A375 (cell line): ENCODE measurements at places on chromosomes 13 and 19. TPM values are rescaled to one million over a fixed set of nuclear protein-coding genes. Genes with fewer than 3 reads are reported as not detected.

The KIR2DL4 gene
- total RNA-seq = not detected in 2 replicates

The ZNF813 gene
- 1.6 and 1.8 TPM in 2 replicates for total RNA-seq

The SUGP2 gene
- total RNA-seq = 46.0 and 47.3 TPM in 2 replicates

The CACNG6 gene
- 5.5 and 8.7 TPM in 2 replicates for total RNA-seq

The ATP4B gene
- not detected in 2 replicates for total RNA-seq

The ELOF1 gene
- total RNA-seq = 96.8 and 100 TPM in 2 replicates

The SGCG gene
- total RNA-seq = 0.79 and 2.2 TPM in 2 replicates

The GRIK5 gene
- 0.16 and 0.23 TPM in 2 replicates for total RNA-seq

The USF2 gene
- 160 and 166 TPM in 2 replicates for total RNA-seq

The LILRB2 gene
- total RNA-seq = not detected in 2 replicates

The VSIG10L gene
- total RNA-seq = 1.1 and 1.4 TPM in 2 replicates

The GPR18 gene
- not detected in 2 replicates for total RNA-seq

The EBI3 gene
- 1.8 and 4.5 TPM in 2 replicates for total RNA-seq

The TSHZ3 gene
- total RNA-seq = 0.29 and 0.30 TPM in 2 replicates

The STXBP2 gene
- total RNA-seq = 0.05 TPM in 1 of 2 replicates, not detected in the other

The LHFPL6 gene
- total RNA-seq = 5.2 and 8.0 TPM in 2 replicates

The C19orf18 gene
- total RNA-seq = not detected in 2 replicates

The ERICH6B gene
- not detected in 2 replicates for total RNA-seq

The PTPRS gene
- 106 and 118 TPM in 2 replicates for total RNA-seq

The CASP14 gene
- not detected in 2 replicates for total RNA-seq

The ZNF135 gene
- 0.34 and 0.56 TPM in 2 replicates for total RNA-seq

The CGB5 gene
- total RNA-seq = not detected in 2 replicates

The SHISA7 gene
- total RNA-seq = 0.03 TPM in 1 of 2 replicates, not detected in the other

The CEACAM5 gene
- total RNA-seq = not detected in 2 replicates

The UNC13A gene
- total RNA-seq = 1.6 and 2.3 TPM in 2 replicates

The EGLN2 gene
- total RNA-seq = 62.4 and 70.2 TPM in 2 replicates

The SYT5 gene
- total RNA-seq = 3.3 and 5.7 TPM in 2 replicates

The AZU1 gene
- total RNA-seq = 0.45 TPM in 1 of 2 replicates, not detected in the other

The SUCLA2 gene
- total RNA-seq = 28.3 and 30.9 TPM in 2 replicates

The KIR2DL1 gene
- not detected in 2 replicates for total RNA-seq

The APOC1 gene
- total RNA-seq = 9.9 and 11.1 TPM in 2 replicates

The HS6ST3 gene
- 0.15 and 0.16 TPM in 2 replicates for total RNA-seq

The C19orf81 gene
- 5.2 and 13.8 TPM in 2 replicates for total RNA-seq

The UHRF1 gene
- total RNA-seq = 99.7 and 107 TPM in 2 replicates

The CPT1C gene
- total RNA-seq = 3.8 and 9.1 TPM in 2 replicates

The C5AR2 gene
- not detected in 2 replicates for total RNA-seq

The LIM2 gene
- not detected in 2 replicates for total RNA-seq

The CEACAM1 gene
- total RNA-seq = 0.30 and 0.34 TPM in 2 replicates

The MZF1 gene
- 39.1 and 41.3 TPM in 2 replicates for total RNA-seq

The ANKLE1 gene
- total RNA-seq = 5.1 and 6.9 TPM in 2 replicates

The FUT3 gene
- 0.11 TPM in 1 of 2 replicates, not detected in the other for total RNA-seq

The ZNF490 gene
- total RNA-seq = 8.4 and 12.2 TPM in 2 replicates

The SBK2 gene
- total RNA-seq = not detected in 2 replicates

The ZNF296 gene
- total RNA-seq = 0.82 and 1.9 TPM in 2 replicates

The NCR1 gene
- 0.72 and 0.91 TPM in 2 replicates for total RNA-seq

The FCGBP gene
- 0.15 and 0.19 TPM in 2 replicates for total RNA-seq

The DIAPH3 gene
- 8.9 and 10.1 TPM in 2 replicates for total RNA-seq

The ZNF492 gene
- 4.8 and 5.3 TPM in 2 replicates for total RNA-seq

The KLK4 gene
- total RNA-seq = not detected in 2 replicates

The IFI30 gene
- total RNA-seq = 26.7 and 37.5 TPM in 2 replicates

The ZNF441 gene
- total RNA-seq = 6.3 and 7.4 TPM in 2 replicates

The ZNF784 gene
- 5.2 and 6.1 TPM in 2 replicates for total RNA-seq

The PGLYRP1 gene
- not detected in 2 replicates for total RNA-seq

The LIG4 gene
- 7.8 and 8.2 TPM in 2 replicates for total RNA-seq

The MAMSTR gene
- 0.30 TPM in 1 of 2 replicates, not detected in the other for total RNA-seq

The SRRM5 gene
- 0.29 and 0.30 TPM in 2 replicates for total RNA-seq

The PCDH8 gene
- 0.05 TPM in 1 of 2 replicates, not detected in the other for total RNA-seq

The ZNF440 gene
- total RNA-seq = 8.4 and 12.0 TPM in 2 replicates
